ENCODE measurements at places on chromosomes 2 and 18. TPM values are rescaled to one million over a fixed set of nuclear protein-coding genes. Genes with fewer than 3 reads are reported as not detected.

Gene PHLPP1
- 5.0 TPM for total RNA-seq

Gene ANKRD62
- not detected for total RNA-seq

Gene UGT1A10
- not detected for total RNA-seq

Gene KYNU
- 1.2 TPM for total RNA-seq

Gene HOXD1
- not detected for total RNA-seq

Gene ALPG
- total RNA-seq: not detected

Gene CYP26B1
- under 0.01 TPM for total RNA-seq

Gene RBM44
- 0.58 TPM for total RNA-seq

Gene GPR55
- total RNA-seq: not detected

Gene TTC39C
- 33.3 TPM for total RNA-seq

Gene ELOA2
- not detected for total RNA-seq

Gene LYPD6B
- total RNA-seq: not detected

Gene CERKL
- total RNA-seq: 0.15 TPM

Gene SIX3
- total RNA-seq: not detected

Gene UGT1A5
- total RNA-seq: not detected

Gene C2orf78
- total RNA-seq: not detected

Gene ANO7
- total RNA-seq: 0.83 TPM

Gene EVX2
- not detected for total RNA-seq

Gene EPHA4
- total RNA-seq: 6.4 TPM

Gene INHA
- total RNA-seq: 0.33 TPM

Gene TEX44
- not detected for total RNA-seq

Gene ZBTB7C
- total RNA-seq: not detected

Gene CGREF1
- 3.6 TPM for total RNA-seq

Gene POTEF
- total RNA-seq: not detected

Gene SLC5A7
- total RNA-seq: not detected

Gene AKAIN1
- not detected for total RNA-seq

Measured in smooth muscle cell of trachea (primary cell).